ENCODE measurements at places on chromosomes 4 and X. TPM values are rescaled to one million over a fixed set of nuclear protein-coding genes. Genes with fewer than 3 reads are reported as not detected.

DNA sequence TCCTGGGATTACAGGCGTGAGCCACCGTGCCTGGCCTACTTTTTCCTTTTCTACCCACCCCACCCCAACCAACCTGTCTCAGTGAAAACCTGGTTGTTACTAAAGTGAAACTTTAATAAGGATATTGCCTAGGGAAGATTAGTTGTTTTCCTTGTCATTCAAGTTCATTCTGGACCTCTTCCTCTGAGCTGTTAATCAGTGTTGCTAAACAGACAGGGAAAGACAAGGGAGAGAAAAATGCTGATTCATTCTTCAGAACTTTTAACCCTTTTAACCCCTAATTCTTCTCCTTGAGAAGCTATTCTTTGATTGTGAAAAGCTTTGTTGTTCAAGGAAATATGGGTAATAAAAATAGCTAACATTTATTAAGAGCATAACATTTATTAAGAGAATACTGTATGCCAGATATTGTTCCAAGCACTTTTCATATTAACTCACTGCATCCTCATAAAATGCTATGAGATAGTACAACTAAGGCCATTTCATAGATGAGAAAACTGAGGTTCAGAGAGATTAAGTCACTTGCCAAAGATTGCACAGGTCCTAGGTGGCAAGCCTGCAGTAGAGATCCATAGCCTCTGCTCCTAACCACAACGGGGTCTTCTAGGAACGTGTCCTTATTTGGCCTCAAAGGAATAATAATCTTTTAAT is 34.8 kb downstream of the OSTC start:
- H3K4me3 ChIP-seq: no peak overlapping the region
- no peak overlapping the region for H3K27ac ChIP-seq
- no peak for DNase-seq
- no peaks in the 10 kb centered on the region for H3K36me3 ChIP-seq

WDR17 gene
- total RNA-seq: not detected

GRCh38 chrX:129559783-129560182 is 19.7 kb downstream of the OCRL start:
- DNase-seq: no peak
- H3K4me3 ChIP-seq: no peak overlapping the region
- H3K27ac ChIP-seq: no peak overlapping the region

PDHA2 gene
- total RNA-seq: not detected

GRCh38 chrX:22323541-22323940 is 50.8 kb downstream of the CBLL2 start:
- no peak for DNase-seq
- H3K27ac ChIP-seq: no peak overlapping the region
- no peak overlapping the region for H3K4me3 ChIP-seq
- no peaks in the 10 kb centered on the region for H3K36me3 ChIP-seq

DNA sequence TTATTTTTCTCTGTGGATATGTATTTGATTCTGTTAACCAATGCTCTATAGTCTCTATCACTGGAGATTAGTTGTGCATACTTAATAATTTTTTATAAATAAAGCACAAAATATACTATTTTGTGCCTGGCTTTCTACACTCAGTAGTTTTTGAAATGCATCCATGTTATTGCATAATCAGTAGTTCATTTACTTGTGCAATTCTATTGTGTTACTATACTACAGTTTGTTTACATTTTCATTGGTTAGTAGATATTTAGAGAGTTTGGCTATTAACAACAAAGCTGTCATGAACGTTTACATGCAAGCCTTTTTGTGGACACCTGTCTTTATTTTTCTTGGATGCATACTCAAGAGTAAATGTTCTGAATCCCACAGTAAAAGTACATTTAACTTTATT is 265.0 kb upstream of the FAT4 start:
- no peaks in the 10 kb centered on the region for H3K27me3 ChIP-seq
- no peaks in the 10 kb centered on the region for H3K4me1 ChIP-seq
- H3K36me3 ChIP-seq: no peaks in the 10 kb centered on the region
- no peak for DNase-seq

DNA sequence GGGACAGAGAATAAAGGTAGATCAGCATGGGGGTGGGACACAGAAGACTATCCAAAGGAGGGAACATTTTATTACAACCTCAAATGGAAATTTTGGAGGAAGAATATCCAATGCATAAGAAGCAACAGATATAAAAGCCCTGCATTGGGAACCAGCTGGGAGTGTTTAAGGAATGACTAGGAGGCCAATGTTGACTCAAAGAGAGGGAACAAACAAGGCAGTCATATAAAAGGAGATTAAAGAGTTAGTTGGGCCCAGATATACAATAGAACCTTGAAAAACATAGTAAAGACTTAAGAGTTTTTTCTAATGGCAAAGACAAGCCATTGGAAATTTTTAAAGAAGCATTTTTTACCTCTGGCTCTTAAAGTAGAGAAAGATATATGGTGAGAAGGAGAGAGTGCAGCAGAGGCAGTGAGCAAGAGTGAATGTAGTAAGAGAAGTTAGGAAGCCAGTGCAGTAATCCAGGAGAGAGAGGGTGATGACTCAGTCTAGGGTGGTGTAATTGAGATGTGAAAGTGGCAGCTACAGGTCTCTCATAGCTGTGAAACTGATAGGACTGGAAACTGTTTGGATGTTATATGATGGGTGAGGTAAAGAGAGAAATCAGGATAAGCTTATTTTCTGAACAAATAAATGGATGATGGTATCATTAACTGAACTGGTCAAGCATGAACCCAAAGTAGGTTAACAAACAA is 182.2 kb upstream of the ATOH1 start:
- no peak overlapping the region for H3K4me3 ChIP-seq
- H3K4me1 ChIP-seq: no peaks in the 10 kb centered on the region
- H3K36me3 ChIP-seq: no peaks in the 10 kb centered on the region
- no peak overlapping the region for H3K27ac ChIP-seq
- DNase-seq: no peak

DNA sequence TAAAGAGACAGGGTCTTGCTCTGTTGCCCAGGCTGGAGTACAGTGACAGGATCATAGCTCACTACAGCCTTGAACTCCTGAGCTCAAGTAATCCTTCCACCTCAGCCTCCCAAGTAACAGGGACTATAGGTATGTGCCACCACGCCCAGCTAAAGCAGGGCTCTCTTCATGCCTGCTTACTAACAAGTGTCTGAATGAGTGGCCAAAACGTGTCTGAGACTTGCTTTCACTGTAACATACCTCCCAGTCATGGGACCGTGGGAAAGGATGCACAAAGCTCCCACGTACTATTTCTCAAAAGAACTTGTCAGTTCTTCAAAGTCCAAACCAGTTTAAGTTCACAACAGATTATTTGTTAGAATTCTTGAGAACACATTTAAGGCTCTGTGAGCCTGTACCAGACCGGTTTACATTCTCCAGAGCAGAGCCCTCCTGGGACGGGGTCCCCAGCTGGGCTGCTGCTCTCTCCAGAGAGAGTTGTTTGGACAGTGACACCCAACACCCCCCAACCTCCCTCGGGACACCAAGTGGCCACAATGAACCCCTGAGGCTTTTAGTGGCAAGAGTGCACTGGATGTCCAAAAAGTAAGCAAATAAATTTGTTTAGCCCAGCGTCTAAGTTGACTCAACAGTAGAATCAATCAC is 24.1 kb downstream of the SH3KBP1 start:
- peaks cover 4% of the 10 kb centered on the region for H3K27me3 ChIP-seq
- no peak overlapping the region for H3K27ac ChIP-seq
- H3K36me3 ChIP-seq: no peaks in the 10 kb centered on the region
- DNase-seq: no peak
- H3K4me1 ChIP-seq: no peaks in the 10 kb centered on the region
- H3K4me3 ChIP-seq: no peak overlapping the region

DNA sequence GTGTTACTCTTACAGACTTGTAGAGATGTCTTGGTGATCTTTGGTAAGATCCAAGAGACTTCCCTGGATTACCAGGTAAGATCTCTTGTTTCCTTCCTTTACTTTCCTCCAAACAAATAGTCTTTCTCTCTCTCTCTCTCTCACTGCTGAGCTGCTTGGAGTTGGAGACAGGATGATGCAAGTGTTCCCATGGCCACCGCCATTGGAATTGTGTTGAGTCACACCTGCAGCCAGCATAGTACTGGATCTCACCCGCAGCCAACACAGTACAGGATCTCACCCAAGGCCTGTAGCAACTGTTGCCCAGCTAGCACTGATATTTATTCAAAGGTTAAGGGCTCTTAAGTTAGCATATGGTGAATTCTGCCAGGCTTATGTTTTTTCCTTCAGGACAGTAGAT is 1080.9 kb downstream of the FAT4 start:
- no peak overlapping the region for H3K4me3 ChIP-seq
- no peaks in the 10 kb centered on the region for H3K4me1 ChIP-seq
- no peak overlapping the region for H3K27ac ChIP-seq
- no peak for DNase-seq
- H3K36me3 ChIP-seq: no peaks in the 10 kb centered on the region

- no peak for DNase-seq
- no peak overlapping the region for H3K27ac ChIP-seq
- no peak overlapping the region for H3K4me3 ChIP-seq
- no peaks in the 10 kb centered on the region for H3K27me3 ChIP-seq
These were observed 124.2 kb downstream of the ENOX2 start for GRCh38 chrX:130778773-130779172.

DNA sequence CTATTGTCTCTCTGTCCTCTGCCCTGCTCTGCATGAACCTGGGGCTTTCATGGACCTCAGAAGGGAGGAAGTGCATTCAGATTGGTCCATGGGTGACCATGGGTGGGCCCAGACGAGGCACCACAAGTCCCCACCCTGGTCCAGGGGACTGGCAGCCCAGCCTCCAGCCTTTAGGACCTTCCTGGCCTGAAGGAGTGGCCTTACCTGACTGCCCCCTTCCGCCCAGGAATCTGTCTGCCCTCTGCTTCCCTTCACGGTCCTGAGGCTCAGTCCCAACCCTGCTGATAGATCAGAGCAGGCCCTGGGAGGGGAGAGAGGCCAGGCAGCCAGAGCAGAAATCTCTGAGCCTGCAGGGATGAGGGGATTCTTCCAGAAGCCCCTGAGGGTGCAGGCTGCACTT is 455.4 kb downstream of the PCDH18 start:
- no peak overlapping the region for H3K4me3 ChIP-seq
- no peak for DNase-seq
- H3K4me1 ChIP-seq: no peaks in the 10 kb centered on the region

F11 gene
- not detected for total RNA-seq

DNA sequence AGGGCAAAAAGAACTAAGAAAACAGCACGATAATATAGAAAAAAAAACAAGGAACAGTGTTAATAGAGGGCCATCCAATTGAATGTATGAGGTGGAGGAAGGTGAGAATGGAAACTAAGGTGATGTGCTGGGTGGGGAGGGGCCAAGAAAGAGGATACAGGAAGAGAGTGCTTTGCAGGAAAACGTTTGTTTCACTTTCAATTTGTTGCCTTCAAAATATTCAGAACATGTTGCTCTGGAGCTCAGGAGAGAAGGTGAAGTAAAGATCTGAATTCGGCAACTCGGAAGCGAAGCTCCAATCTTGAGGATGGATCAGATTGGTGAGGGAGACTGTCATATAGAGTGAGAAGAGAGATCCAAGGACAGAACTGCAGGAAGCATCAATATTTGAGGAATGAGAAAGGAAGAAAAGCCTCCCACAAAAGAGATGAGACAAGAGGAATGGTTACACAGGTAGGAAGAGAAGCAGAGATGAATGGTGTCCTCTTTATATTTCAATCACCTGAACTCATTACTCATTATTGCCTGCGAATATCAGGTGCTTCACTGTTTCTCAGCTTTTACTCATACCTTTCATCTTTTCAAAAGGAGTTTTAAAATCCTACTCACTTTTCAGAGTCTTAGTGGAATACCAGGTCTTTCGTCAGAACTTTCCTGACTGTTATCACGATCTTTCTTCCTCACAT is 14.7 kb upstream of the SEC24D start:
- no peaks in the 10 kb centered on the region for H3K27me3 ChIP-seq
- no peaks in the 10 kb centered on the region for H3K4me1 ChIP-seq
- no peak overlapping the region for H3K4me3 ChIP-seq
- H3K36me3 ChIP-seq: no peaks in the 10 kb centered on the region

- no peak for DNase-seq
- no peak overlapping the region for H3K27ac ChIP-seq
- no peaks in the 10 kb centered on the region for H3K4me1 ChIP-seq
- H3K4me3 ChIP-seq: no peak overlapping the region
- H3K27me3 ChIP-seq: no peaks in the 10 kb centered on the region
- no peaks in the 10 kb centered on the region for H3K36me3 ChIP-seq
These were observed 64.6 kb upstream of the ENPP6 start for GRCh38 chr4:184282251-184282713.

GRCh38 chr4:34566091-34566490 is 1678.2 kb downstream of the ARAP2 start:
- H3K36me3 ChIP-seq: no peaks in the 10 kb centered on the region
- no peak overlapping the region for H3K27ac ChIP-seq
- no peak for DNase-seq
- no peaks in the 10 kb centered on the region for H3K27me3 ChIP-seq
- H3K4me3 ChIP-seq: no peak overlapping the region

DNA sequence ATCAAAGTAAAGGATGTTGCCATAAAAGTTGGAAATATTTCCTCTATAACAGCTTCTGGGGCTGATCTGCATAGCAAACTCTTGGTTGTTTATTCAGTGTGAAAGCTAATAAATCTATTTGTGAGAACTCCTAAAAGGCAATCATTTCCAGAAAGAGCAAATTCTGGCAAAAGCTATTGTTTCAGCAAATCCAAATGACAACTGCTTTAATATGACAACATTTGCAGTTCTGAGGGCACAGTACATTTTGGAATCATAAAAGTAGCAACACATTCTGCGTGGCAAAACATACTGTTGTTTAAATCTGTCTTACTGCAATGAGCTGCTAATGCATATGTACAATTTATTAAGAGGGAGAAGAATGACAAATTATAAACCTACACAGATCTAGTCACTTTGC is 818.1 kb downstream of the FSTL5 start:
- H3K4me3 ChIP-seq: no peak overlapping the region
- no peak overlapping the region for H3K27ac ChIP-seq
- no peaks in the 10 kb centered on the region for H3K27me3 ChIP-seq
- DNase-seq: no peak
- H3K36me3 ChIP-seq: no peaks in the 10 kb centered on the region
- no peaks in the 10 kb centered on the region for H3K4me1 ChIP-seq

GRCh38 chr4:122360754-122361153 is 18.1 kb upstream of the ADAD1 start:
- no peak overlapping the region for H3K4me3 ChIP-seq
- H3K27me3 ChIP-seq: no peaks in the 10 kb centered on the region
- H3K27ac ChIP-seq: no peak overlapping the region
- peaks cover 5% of the 10 kb centered on the region for H3K4me1 ChIP-seq
- H3K36me3 ChIP-seq: peaks cover 11% of the 10 kb centered on the region

GRCh38 chr4:139767168-139767567 is 101.5 kb downstream of the MGST2 start:
- DNase-seq: no peak
- no peaks in the 10 kb centered on the region for H3K4me1 ChIP-seq
- no peaks in the 10 kb centered on the region for H3K36me3 ChIP-seq
- H3K27me3 ChIP-seq: peaks cover 17% of the 10 kb centered on the region
- no peak overlapping the region for H3K27ac ChIP-seq

GRCh38 chrX:39169976-39170375 is 368.7 kb downstream of the MID1IP1 start:
- no peak overlapping the region for H3K4me3 ChIP-seq
- no peaks in the 10 kb centered on the region for H3K36me3 ChIP-seq
- no peaks in the 10 kb centered on the region for H3K27me3 ChIP-seq
- H3K27ac ChIP-seq: no peak overlapping the region
- H3K4me1 ChIP-seq: no peaks in the 10 kb centered on the region
